Karpas-422 (cell line): ENCODE measurements at places on chromosomes 13 and 19.

DNA sequence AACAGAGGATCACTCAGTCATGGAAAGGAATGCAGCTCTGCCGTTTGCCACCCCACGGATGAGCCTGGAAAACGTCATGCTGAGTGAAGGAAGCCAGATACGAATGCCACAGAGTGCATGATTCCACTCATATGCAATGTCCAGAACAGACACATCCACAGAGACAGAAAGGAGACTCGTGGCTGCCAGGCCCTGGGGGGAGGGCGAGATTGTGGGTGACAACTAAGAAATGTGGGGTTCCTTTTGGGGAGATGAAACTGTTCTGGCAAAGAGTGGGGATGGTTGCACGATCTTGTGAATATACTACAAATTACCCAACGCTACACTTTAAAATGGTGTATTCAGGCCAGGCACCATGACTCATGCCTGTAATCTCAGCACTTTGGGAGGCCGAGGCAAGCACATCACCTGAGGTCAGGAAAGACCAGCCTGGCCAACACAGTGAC, 27.2 kb upstream of the NAPA start:
- DNase-seq, result no peak

DNA sequence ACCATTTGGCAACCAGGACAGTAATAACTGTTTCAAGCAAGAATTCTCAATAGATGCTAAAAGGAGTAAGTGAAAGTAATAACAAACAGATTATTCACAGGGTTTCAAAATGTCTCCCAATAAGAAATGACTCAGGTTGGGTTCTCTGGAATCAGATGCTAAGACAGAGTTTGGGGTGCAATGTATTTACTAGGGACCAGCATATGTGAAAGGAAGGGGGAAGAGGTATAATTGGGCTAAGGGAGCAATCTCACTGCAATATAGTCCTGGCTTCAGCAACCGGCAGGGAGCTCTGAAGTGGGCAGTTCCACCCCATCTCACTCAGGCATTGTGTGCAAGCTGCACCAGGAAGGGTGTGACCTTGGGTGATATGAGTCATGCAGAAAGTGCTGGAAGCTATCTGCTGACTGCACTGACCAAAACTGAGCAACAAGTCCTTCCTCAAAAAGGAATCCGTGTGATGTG, 23.4 kb downstream of the ZDHHC20 start:
- DNase-seq, result no peak

DNA sequence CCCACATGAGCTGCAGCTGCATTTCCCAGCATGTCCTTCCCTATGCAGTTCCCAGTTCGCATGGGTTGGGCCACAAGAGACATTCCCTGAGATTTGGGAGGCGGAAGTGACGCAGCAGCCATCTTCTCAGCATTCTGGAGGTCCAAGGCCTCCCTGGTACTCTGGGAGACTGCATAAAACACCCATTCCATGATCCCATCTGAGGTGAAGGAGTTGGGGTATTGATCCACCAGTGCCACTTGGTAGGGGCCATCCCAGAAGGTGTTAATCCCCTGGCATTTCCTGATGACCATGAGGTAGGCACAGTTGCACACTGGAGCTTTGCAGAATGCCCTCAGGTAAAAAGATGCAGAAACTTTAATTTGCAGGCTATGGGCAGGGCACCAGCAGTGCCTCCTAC, 25.4 kb downstream of the POP4 start:
- DNase-seq, result no peak

- peak; percentile 21 for DNase-seq
These were observed 14.5 kb downstream of the FCGBP start for GRCh38 chr19:39919976-39920375.
